ENCODE measurements at places on chromosomes 1 and 21. TPM values are rescaled to one million over a fixed set of nuclear protein-coding genes. Genes with fewer than 3 reads are reported as not detected.

Gene SPOCD1
- total RNA-seq = 0.91 TPM

Gene KCNE1
- 0.53 TPM for total RNA-seq

DNA sequence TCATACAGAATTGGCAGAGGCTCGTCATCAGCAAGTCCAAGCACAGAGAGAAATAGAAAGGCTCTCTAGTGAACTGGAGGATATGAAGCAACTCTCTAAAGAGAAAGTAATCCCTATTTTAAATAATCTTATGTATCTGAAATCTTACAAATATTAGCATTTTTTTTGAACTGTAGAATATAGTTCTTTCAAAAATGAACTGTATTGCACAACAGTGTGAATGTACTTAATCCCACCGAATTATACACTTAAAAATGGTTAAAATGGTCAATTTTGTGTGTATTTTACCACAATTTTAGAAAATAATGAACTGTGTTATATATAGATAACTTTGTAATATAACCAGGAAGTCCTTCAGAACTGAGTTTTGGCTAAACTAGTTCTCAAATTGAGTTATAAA, 75.9 kb downstream of the CCDC18 start:
- no peak overlapping the region for H3K4me3 ChIP-seq
- H3K27me3 ChIP-seq = no peaks in the 10 kb centered on the region
- no peak for DNase-seq
- H3K36me3 ChIP-seq = peaks cover 8% of the 10 kb centered on the region
- H3K27ac ChIP-seq = no peak overlapping the region
- no peaks in the 10 kb centered on the region for H3K4me1 ChIP-seq

DNA sequence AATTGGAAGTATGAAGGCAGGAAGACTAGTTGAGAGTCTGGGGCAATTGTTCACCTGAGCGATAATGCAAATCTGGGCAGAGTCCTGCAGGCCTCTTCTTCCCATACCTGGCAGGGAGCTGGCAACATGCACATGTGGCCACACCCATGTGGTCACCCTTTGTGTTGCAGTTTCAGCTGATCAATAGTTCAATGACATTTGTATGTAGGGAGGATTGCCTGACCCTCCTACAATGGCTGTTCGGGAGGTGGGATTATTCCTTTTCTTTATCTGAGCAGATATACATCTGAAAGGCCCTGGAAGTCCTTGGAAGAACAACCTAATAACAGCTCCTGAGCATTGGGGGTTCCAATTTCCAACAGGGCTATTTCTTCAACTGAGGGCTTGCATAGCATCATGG, 15.2 kb upstream of the TRIM45 start:
- peaks cover 11% of the 10 kb centered on the region for H3K4me1 ChIP-seq
- H3K36me3 ChIP-seq = no peaks in the 10 kb centered on the region
- no peaks in the 10 kb centered on the region for H3K27me3 ChIP-seq
- no peak for DNase-seq

GRCh38 chr1:184482136-184482535, 95.3 kb downstream of the C1orf21 start:
- H3K27ac ChIP-seq = no peak overlapping the region
- peaks cover 33% of the 10 kb centered on the region for H3K4me1 ChIP-seq
- no peaks in the 10 kb centered on the region for H3K27me3 ChIP-seq
- no peak overlapping the region for H3K4me3 ChIP-seq
- peaks cover 4% of the 10 kb centered on the region for H3K36me3 ChIP-seq
- DNase-seq = no peak

GRCh38 chr1:195097316-195097715, 1510.9 kb downstream of the KCNT2 start:
- peaks cover 3% of the 10 kb centered on the region for H3K4me1 ChIP-seq
- no peaks in the 10 kb centered on the region for H3K36me3 ChIP-seq
- no peaks in the 10 kb centered on the region for H3K27me3 ChIP-seq
- no peak overlapping the region for H3K4me3 ChIP-seq

GRCh38 chr1:164644774-164645644, 86.0 kb downstream of the PBX1 start:
- H3K4me3 ChIP-seq = no peak overlapping the region
- no peaks in the 10 kb centered on the region for H3K27me3 ChIP-seq
- H3K4me1 ChIP-seq = peaks cover 35% of the 10 kb centered on the region

Measured in progenitor cell of endocrine pancreas (in vitro differentiated cells).